Activated CD4-positive, alpha-beta T cell treated with anti-CD3 and anti-CD28 coated beads for 4 hours (primary cell): ENCODE measurements at places on chromosomes 5 and 9.

GRCh38 chr9:127489471-127490115, 38.3 kb downstream of the LRSAM1 start:
- no peak for DNase-seq

- no peak for DNase-seq
Observed at GRCh38 chr9:96501633-96502538, 51.9 kb downstream of the HABP4 start.

DNA sequence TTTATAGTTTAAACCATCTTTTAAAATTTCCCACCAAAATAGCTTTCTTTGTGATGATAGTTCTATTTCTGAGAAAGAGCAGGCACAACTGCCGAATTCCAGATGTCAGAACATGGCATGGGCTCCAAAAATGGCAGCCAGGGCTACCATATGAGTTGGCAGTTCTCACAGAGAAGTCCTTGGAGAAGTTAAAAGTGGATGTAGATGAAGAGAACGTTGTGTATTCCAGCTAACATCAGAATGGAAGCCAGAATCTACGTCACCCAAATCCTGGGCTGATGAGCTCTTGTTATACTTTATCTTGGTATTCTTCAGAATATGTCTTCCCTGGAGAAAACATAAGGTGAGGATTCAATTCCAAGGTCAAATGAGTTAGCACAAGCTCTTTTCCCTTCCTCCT, 66.9 kb upstream of the BASP1 start:
- DNase-seq: no peak

DNA sequence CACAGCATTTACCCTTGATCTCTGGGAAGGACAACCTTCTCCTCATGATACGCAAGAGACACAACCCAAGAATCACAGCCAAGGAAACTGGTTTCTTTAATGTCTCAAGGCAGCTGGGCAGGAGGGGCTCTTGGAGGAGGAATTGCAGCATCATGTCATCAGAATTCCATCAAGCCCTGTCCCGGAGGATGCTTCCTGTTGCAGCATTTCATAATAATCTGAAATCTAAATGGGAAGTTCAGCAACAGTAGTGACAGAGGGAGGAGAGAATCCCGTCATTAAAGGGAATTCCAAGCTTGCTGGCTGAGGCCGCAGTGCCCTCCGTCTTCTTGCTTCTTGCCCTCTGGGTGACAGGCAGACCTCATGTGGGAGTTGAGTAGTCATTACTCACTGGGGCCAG, 192.7 kb downstream of the TENT4A start:
- no peak for DNase-seq

- DNase-seq: no peak
Observed at GRCh38 chr5:144583541-144584449, 413.1 kb downstream of the KCTD16 start.
